ENCODE measurements at places on chromosomes 11 and 22. TPM values are rescaled to one million over a fixed set of nuclear protein-coding genes. Genes with fewer than 3 reads are reported as not detected.

UCP3 gene
- 1.7 TPM for total RNA-seq

DNA sequence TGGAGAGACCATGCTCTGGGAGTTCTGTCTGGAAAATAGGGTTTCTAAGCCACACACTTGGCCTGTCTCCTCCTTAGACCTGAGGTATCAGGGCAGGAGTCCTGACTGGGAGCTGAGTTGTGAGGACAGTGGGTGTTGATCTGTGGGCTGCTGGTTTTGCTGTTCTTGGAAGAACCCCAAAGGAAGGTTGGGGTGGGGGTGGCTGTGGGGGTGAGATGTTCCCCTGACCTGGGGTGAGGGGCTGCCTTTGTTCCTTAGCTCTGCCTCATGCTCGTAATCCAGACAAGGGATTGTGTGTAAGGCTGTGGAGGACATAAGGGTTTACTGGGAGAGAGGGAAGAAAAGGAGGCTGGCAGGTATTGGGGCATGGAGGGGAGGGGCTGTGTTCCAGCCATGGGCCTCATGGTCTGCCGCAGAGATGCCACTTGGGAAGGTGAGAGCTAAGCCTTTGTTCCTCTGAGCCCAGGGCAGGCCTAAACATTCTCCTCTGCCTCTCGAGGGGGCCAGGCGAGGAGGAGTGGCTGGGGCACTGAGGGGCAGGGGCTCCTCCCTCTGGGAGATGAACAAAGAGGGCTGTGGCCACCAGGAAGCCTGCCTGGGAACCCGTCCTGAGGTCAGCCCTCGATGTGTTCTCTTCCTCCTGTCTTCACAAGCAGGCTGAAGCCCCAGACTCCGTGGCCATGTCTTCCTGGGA, 4.4 kb downstream of the OTOG start:
- no peak for ATAC-seq

OR4A16 gene
- total RNA-seq: not detected

GAB4 gene
- total RNA-seq: 0.11 TPM

DNA sequence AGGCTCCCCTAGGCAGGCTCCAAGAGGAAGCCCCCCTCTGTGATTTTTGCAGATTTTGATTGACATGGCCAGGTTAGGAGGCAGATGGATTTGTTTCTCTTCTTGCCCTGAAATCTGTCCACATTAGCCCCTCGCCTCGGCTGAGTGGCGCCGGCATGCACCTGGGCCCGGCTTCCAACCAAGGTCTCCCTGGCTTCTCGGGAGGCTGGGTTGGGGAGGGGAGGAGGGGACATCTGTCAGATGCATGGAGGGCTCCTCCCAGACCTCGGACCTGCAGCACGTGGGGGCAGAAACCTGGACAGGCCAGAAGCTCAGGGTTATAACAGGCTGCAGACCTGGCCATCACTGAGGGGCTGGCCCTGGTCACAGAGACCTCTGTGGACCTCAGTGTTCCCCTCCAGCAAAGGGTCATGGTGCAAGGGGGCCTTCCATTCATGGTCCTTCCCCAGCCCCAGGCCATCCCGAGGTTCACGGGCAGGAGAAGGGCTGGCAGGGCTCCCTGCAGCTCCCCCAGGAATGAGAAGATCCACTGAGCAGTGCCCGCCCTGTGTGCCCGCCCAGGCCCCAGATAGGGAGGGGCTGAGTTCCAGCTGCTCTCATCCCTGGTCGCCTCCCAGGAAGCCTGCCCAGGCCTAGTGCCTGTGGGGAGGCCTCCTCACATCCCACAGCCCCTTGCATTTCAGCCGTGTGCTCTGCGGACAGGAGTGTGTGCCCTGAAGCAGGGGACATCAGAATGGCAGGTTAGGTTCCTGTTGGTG, 747.8 kb downstream of the BRD1 start:
- ATAC-seq: peak; percentile 61

OR5T3 gene
- total RNA-seq: not detected

GRCh38 chr11:126587541-126587940, 232.1 kb downstream of the ST3GAL4 start:
- no peak for ATAC-seq

POTEH gene
- not detected for total RNA-seq

GRCh38 chr11:111417011-111417765, 38.1 kb upstream of the POU2AF1 start:
- peak; percentile 65 for ATAC-seq

ESAM gene
- total RNA-seq: 0.46 TPM

DNA sequence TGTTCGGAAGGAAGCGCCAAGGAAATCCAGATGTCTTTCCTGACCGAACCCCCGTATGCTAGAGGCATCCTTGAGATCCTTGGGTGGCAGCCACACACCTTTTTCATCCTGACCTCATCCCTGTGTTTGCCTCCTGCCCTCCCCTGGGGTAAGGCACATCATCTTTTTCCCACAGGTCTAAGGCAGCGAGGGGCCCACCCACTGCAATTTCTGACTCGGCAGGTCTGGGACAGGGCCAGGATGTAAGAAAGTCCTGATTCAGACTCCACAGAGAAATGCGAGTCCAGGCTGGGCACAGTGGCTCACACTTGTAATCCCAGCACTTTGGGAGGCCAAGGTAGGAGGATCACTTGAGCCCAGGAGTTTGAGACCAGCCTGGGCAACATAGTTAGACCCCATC, 10.5 kb downstream of the ZMAT5 start:
- no peak for ATAC-seq

DNA sequence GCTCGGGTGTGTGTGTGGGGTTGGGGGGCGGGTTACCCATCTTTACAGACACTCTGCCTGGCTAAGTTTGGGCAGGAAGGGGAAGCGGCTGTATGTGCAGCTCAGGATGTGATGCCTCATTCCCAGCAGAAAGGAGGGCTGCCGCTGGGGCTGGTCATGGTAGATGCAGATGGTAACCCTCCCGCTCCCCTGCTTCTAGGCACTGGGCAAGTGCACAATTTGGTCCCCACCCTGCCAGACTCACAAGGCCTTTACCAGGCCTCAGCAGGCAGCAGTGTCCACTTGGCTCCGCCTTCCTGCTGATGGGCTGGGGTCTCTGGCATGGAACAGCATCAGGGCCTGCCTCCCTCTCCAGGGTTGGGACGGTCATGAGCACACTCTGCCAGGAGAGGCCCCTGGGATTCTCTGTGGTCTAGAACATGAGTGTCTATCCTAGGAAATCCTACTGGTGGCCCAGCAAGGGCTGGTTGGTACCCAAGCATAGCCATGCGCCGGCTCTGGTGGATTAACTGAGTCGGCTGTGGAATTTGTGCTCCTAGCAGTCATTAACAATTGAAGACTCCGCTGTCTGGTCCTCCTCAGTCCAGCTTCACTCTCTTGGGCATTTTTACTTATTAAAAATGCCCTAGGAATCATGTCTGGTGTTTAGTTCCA, 4.2 kb downstream of the LMO1 start:
- no peak for ATAC-seq

C11orf86 gene
- total RNA-seq: not detected

GRCh38 chr11:68673991-68674390, 10.4 kb upstream of the GAL start:
- no peak for ATAC-seq

- ATAC-seq: no peak
Observed at GRCh38 chr11:62387381-62387780, 31.5 kb upstream of the SCGB1A1 start.

GRCh38 chr22:46001426-46002106, 24.6 kb upstream of the WNT7B start:
- ATAC-seq: no peak

GRCh38 chr11:17603056-17603825, 56.2 kb downstream of the OTOG start:
- ATAC-seq: no peak

DNA sequence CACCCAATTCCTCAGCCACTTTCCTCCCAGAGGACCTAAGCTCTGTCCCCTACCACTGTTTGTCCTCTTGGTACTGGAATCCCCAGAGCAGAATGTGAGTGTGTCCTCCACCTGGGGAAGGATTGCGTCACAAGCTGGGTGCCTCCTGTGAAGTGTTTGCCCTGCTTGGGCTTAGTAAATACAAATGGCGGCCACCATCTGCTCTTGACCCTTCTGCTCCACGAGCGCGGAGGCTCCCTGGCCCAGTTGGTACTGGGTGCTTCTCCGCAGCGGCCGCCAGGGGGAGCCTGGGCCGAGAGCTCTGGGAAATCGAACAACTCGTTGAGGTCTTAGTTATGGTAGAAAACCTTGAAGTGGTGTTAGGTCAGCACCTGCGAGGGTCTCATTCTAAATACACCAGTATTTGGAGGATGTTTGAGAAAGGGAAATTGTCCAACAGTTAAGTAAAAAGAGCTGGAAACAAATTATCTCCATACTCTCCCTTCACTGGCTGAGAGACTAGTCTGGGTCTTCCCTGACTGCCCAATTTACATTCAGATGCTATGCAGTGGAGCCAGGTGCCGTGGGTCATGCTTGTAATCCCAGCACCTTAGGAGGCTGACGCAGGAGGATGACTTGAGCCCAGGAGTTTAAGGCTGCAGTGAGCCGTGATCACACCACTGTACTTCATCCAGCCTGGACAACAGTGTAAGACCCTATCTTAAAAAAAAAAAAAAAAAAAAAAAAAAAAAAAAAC, 74.6 kb upstream of the TEAD1 start:
- no peak for ATAC-seq

DNA sequence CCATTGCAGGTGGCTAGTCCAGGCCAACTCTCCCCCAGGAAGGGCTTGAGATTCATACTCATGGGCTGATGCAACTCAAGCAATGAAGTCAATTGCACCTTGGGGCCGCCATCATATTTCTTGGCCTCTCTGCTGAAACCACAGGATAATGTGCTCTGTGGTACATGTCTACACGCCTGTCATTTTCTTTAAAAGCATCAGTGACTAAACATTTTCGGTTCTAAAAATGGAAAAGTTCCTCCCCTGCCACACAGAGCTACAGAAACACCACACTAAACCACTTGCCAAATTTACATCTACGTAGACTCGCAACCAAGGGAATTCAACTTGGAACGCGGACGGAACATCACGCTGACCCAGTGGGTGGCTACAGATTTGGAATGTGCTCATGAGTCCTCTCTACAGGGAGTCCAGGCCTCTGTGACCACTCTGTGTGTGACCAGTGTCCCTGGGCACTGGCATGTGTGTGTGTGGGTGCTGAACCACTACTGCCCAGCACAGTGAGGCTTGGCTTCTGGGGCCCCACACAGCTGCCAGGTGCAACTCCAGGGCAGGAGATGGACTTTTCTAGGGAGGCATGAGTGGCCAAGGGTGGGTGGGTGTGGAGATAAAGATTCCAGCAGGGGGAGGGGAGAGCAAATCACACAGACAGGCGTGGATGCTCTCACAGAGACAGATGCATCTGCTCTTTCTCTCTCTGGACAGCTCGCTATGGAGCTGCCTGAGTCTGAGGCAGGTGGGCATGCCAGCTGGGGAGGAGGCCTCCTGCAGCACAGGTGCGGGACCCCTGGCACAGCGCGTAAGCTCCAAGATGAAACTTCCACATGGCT, 261.9 kb downstream of the CTTN start:
- ATAC-seq: no peak

DNA sequence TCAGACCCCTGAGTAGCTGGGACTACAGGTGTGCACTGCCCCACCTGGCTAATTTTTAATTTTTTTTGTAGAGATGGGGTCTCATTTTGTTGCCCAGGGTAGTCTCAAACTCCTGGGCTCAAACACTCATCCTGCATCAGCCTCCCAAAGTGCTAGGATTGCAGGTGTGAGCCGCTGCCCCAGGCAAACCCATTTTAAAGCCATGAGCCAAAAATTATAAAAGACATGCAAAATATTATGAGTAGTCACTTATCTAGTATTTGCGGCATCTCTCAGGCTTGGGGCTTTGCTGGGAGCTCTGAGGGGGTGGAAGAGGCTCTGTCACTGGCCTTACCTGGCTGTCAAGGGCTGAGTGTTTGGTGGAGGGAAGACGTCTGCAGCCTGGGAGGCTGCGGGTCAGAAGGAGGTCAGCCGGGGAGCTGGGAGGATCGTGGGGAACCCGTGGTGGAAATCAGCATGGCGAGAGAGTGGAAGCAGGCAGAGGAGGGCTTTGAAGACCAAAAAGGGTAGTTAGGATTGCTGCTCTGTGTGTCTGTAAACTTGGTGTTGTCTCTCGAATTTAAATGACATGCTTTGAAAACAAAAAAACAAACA, 69.1 kb upstream of the PARVG start:
- no peak for ATAC-seq

- ATAC-seq: no peak
Observed at GRCh38 chr11:6452219-6452618, 11.4 kb upstream of the HPX start.

DNA sequence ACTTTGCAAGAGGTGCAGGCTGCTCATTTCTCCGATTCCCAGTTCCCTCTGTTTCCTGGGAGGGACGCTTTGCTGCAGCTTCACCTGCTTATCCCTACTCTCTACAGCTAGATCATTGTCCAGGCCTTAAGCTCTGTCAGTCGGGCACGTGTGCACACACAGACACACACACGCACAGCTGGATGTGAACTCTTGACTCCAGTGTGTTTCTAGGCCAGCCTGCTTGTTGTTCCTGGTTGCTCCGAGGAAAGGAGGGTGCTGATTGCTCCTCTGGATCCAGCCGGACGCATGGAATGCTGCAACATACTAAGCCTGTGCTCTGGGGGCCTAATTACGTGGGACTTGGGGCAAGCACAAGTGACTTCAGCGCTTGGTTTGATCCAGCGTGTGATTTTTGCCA, 19.7 kb downstream of the ZNRF3 start:
- no peak for ATAC-seq

DNA sequence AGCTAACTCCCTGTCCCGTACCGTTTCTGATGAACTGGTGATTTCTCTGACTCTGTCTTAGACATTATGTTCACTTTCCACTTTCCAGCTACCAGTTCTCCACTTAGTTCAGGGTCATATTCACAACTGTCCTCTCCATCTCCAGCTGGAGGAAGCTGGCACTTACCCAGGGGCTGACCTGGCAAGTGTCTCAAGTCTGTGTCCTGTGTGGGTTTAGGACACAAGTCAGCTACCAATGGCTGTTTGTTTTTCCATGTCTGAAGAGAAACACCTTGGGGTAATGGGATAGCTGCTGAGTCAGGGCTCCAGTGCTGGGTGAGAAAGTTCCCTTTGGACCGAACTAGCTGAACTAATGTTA, 134.4 kb downstream of the CSNK2A3 start:
- no peak for ATAC-seq

DNA sequence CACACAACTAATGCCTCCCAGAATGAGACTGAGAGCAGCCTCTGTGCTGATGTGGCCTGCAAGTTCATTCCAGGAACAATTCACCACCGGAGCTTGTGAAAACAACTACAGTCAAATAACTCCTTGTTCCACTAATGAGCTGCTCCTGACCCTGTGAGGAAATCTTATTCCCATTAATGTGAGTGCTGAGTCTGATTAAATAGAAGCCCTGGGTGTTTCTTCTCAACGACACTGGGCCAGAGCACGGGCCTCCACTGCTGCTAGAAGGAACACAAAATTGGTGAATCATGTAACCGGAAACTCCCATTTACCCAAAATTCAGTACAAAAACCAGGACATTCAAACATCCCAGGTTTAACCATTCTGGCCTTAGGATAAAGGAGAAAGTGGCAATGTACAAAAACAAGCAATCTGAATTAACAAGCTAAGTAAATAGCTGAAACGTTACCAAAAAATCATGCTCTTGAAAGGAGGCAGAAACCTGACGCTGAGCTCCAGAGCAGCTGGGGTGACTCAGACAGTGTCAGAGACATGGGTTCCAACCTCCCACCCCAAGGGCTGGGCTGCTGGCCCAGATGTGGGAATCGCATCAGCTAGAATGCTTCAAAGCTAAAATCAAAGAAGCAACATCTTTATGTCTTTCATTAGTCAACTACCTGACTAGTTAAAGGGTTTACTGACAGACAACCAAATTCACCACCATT, 26.7 kb downstream of the SERGEF start:
- peak; percentile 95 for ATAC-seq

- peak; percentile 84 for ATAC-seq
Observed at GRCh38 chr11:29282088-29282487, 734.7 kb downstream of the KCNA4 start.

Measured in motor neuron (in vitro differentiated cells).